Transverse colon (tissue), 4 donors: ENCODE measurements at places on chromosomes 2 and 18.

- no peak for DNase-seq
These were observed 864.8 kb downstream of the EPHA4 start for GRCh38 chr2:220707261-220707660.

- DNase-seq: no peak
These were observed 25.9 kb downstream of the OSR1 start for GRCh38 chr2:19332503-19332902.

DNA sequence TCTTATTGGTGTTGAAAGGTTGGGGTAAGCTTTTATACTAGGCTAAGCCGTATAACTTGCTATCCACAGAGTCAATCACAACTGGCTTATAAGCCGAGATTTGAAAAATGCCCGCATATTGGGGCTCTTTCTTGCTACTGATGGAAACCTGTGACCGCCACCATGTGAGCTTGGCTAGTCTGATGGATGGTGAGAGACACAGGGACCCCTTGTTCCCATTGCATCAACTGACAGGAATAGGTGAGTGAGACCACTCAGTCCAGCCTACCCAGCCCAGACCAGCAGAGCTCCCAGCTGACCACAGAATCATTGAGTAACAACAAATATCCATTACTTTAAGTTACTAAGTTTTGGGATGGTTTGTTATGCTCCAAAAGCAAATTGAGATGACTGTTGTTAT is 676.4 kb upstream of the HS6ST1 start:
- no peak for DNase-seq

DNA sequence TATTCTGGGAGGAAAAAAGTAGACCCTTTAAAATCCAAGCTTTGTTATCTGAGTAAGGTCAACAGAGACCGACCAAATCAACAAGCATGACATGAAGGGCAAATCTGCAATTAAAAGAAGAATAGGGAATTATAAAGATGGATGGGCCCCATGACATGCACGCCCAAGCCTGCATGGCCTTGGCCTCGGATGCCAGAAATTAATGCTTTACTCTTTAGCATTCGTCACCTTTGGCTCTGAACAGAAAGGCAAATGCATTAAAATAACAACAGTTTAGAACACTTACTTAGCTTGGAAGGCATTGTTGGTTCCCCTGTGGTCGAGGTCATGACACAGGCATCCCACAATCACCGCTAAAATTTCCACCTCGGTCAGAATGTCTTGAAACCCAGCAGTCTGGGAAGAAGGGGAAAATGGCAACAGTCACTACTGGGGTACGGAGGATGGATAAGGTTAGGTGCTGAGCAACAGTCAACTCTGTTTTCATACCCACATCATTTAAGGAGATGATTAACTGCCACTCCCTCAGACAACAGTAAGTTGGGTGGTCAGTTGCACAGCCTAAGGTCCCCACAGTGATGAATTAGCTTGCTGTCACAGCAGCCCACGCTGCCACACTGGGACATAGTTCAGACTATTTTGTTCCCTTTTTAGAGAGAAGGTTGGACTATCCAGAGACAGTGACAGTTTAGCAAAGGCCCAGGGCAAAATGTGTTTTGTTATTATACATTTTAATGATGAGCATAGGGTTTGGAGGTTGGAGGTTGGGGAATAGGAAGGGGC is 319.1 kb downstream of the AGPS start:
- no peak for DNase-seq

DNA sequence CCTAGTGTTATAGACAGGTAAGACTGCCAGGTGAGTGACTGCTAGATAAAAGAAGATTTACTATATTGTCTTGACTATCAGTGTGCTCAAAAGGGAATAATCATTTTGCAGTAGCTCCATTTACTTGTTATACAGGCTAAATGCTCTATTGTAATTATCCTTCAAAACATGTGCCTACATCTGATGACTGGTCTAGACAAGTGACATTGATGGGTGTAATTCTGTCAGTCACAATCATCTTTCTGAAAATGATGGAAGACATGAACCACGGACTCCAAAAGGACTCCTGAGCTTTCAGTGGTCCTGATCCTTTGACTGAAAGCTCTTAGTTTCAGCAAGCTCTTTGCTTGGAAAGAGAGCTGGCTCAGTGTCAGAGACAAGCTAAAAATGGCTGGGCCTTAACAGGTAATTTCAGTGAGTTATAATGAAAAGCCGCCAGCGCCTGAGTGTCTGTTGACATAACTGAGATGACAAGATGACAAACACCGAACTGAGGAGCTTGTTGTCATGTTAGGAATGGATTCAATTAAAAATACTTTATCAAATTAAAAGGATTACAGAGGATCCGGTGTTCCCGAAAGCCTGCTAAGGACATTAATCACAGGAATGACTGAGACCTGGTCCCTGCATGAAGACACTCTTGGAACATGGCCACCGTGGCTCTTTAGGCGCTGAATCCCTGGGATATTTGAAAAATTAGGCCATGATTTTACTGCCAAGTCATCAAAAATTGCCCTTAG is 141.7 kb downstream of the CMPK2 start:
- DNase-seq: no peak

DNA sequence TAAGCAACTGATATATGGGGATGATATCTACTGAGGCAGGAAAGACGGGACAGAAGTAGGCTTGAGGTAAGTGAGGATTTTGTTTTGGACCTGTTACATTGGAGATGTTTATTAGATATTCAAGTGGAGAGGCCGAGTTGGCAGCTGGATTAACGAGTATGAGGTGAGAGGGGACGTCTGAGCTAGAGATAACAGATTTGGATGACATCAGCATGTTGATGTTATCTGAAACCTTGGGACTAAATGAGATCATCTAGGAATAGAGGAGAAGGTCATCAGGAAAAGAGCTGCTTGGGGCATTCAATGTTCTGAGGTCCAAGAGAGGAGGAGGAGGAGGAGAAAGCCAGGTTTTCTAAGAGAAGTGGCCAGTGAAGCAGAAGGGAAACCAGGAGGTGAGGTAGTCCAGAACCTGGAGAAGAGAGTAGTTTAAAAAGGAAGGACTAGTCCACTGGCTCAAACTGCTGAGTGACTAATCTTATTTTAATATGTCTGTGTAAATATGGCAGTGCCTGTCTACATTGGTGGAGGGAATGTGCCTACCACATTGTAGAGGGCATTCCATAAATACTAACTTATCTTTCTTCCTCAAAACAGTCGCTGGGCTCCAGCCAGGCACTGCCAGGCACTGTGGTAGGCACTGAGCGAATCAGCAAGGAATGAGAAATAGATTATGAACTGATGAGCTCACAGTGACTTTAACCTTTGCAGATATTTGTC is 488.3 kb downstream of the DLGAP1 start:
- DNase-seq: no peak

- DNase-seq: peak; percentile 60
These were observed 18.3 kb upstream of the ARHGAP15 start for GRCh38 chr2:143110758-143111428.

DNA sequence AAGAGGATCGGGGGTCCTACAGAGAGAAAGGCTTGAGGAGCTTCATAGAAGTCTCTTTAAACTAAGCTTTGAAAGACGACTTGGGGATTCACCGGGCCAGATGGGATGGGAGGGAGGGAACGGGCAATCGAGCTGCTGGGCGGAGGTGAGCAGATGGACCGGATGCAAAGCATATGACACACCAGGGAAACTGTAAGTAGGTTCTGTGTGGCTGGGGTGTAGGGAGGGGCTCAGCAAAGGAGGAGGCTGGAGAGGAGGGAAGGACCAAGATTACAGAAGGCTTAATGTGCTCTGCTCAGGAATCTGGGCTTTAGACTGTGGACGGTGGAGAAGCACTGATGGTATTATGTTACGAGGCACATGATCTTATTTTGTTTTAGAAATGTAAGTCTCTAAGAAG is 131.5 kb downstream of the MAIP1 start:
- no peak for DNase-seq

DNA sequence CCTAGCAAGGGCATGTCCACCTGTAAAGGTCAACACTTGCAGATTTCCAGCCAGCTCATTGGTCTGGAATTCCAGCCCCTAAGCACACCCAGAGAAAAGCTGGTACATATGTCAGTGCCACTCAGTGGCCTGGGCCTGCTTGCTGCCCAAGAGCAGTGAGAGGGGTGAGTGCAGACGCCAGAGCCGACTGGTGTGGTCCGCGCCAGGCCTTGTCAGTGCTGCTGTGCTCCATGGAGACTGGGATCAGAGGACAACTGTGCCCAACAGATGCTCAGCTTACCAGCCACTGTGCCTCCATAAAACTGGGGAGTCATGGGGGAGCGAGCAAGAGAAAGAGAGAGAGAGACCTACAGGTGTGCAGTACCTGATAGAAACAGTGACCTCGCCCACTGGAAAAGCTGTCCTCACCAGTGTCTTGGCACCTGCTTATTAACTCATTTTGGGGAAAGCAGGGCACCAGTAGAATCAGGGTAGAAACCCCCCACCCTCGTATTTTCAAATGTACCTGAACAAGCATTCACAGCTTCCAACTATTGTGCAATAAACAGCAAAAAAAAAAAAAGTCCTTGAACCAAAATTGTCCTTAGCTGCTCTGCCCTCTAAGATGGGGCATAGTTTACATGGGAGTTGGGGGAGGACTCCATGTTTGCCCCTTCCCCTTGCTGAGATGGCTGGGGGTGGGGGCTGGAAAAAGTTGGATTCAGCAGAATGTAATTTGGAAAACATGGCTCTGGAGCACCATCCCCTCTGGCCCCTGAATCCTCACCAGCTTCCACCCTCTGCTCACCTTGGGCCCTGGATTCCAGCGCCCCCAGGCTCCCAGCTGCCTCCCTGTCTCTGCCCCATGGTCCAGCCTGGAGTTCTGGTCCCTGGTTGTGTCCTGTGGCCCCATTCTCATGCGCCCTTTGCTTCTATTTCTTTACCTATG is 1.4 kb upstream of the SP140L start:
- no peak for DNase-seq

GRCh38 chr18:53819174-53819573 is 405.3 kb downstream of the MBD2 start:
- no peak for DNase-seq
